Activated naive CD4-positive, alpha-beta T cell treated with anti-CD3 and anti-CD28 coated beads for 36 hours (primary cell): ENCODE measurements at places on chromosomes 2 and 18. TPM values are rescaled to one million over a fixed set of nuclear protein-coding genes. Genes with fewer than 3 reads are reported as not detected.

GRCh38 chr2:46328291-46328690, 31.1 kb downstream of the EPAS1 start:
- DNase-seq, result peak; percentile 17
- no peak overlapping the region for H3K4me3 ChIP-seq
- no peaks in the 10 kb centered on the region for H3K36me3 ChIP-seq
- no peak overlapping the region for H3K27ac ChIP-seq
- H3K4me1 ChIP-seq, result peaks cover 11% of the 10 kb centered on the region

GRCh38 chr2:182186132-182186735, 200.6 kb downstream of the PPP1R1C start:
- H3K27me3 ChIP-seq, result peaks cover 9% of the 10 kb centered on the region
- H3K4me3 ChIP-seq, result no peak overlapping the region
- no peak for DNase-seq

DNA sequence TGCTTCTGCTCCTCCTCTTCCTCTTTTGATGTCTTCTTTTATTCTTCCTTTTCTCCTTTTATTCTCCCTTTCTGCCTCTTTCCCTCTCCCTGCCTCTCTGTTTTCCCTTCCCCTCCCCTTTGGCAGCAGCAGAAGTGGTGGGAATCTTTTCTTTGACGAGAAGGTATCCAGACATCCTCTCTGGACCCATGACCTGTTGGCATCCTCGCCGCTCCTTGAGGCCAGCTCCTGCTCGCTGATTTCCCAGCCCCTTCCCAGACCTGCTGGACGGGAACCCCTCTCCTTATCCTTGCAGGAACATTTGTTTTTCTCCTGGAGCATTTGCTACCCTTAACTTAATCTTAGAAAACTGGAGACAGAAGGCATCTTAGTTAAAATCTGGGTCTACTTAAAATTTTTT, 130.5 kb downstream of the LPIN1 start:
- H3K27me3 ChIP-seq, result no peaks in the 10 kb centered on the region
- H3K4me3 ChIP-seq, result no peak overlapping the region
- no peak overlapping the region for H3K27ac ChIP-seq
- no peak for DNase-seq

DNA sequence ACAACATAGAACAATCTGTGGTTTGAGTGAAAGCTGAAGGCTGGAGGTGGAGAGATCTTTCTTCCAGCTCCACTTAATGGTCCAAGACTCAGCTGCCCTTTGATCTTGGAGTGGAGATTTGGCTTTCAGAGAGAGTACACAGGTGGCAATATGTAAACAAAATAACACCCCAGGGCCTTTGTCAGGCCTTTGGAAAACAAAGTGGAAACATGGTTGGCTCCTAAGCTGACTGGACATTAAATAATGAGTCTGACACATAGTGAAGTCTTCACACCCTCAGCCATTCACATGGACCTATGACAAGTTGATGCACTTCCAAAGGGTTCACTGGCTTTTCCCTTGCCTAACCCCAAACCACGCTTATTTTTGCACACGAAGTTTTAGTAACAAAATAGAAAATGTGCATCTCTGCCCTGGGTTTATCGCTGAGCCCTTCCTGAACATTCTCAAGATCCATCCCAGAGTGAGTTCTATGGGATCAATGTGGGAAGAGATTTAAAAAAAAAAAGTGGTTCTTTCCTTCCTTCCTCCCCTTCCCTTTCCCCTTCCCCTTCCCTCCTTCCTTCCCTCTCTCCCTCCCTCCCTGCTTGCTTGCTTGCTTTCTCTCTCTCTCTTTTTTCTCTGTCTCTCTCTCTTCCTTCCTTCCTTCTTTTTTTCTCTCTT, 201.3 kb upstream of the NT5C1B start:
- H3K27me3 ChIP-seq, result no peaks in the 10 kb centered on the region
- H3K27ac ChIP-seq, result no peak overlapping the region
- no peak for DNase-seq
- peaks cover 2% of the 10 kb centered on the region for H3K36me3 ChIP-seq
- H3K4me1 ChIP-seq, result no peaks in the 10 kb centered on the region

- no peak for DNase-seq
- no peaks in the 10 kb centered on the region for H3K4me1 ChIP-seq
- no peak overlapping the region for H3K27ac ChIP-seq
- no peak overlapping the region for H3K4me3 ChIP-seq
- no peaks in the 10 kb centered on the region for H3K27me3 ChIP-seq
- peaks cover 2% of the 10 kb centered on the region for H3K36me3 ChIP-seq
Observed at GRCh38 chr2:27461118-27461517, 18.9 kb downstream of the KRTCAP3 start.

DNA sequence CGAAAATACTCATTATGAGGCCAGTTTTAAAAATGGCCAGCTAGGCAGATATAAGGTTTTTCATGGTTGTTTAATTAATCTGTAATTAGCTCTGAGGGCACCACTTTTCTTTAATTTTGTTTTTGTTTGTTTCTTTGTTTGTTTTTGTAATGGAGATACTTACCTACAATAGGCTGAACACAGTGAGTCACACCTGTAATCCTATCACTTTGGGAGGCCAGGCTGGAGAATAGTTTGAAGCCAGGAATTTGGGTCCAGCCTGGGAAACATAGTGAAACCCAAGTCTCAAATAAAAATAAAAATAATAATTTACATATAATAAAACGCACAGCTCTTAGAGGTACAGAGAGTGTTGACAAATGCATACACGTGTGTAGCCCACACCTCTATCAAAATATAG, 56.8 kb upstream of the MSH2 start:
- H3K4me3 ChIP-seq, result no peak overlapping the region
- no peak for DNase-seq
- no peaks in the 10 kb centered on the region for H3K36me3 ChIP-seq
- no peak overlapping the region for H3K27ac ChIP-seq
- H3K4me1 ChIP-seq, result peaks cover 7% of the 10 kb centered on the region

- no peak overlapping the region for H3K4me3 ChIP-seq
- no peaks in the 10 kb centered on the region for H3K27me3 ChIP-seq
- H3K4me1 ChIP-seq, result no peaks in the 10 kb centered on the region
- H3K36me3 ChIP-seq, result no peaks in the 10 kb centered on the region
- no peak overlapping the region for H3K27ac ChIP-seq
- no peak for DNase-seq
Observed at GRCh38 chr2:64400733-64401528, 53.0 kb upstream of the LGALSL start.

DNA sequence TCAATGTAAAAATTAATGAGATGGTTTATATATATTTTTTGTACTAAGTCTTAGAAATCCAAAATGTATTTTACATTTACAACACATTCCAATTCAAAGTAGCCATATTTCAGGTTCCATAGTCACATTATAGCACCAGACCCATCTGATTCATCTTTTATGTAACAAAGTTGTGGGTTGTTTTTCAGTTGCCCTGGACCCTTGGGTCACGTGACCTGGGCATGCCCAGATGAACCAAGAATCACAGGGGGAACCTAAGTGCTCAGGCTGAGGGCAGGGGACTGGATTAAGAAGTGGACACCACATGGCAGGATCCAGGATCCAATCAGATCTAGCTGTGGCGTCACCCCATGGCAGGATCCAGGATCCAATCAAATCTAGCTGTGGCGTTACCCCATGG, 44.9 kb upstream of the NDUFV2 start:
- DNase-seq, result no peak
- no peaks in the 10 kb centered on the region for H3K36me3 ChIP-seq
- no peak overlapping the region for H3K4me3 ChIP-seq
- H3K27me3 ChIP-seq, result no peaks in the 10 kb centered on the region
- peaks cover 4% of the 10 kb centered on the region for H3K4me1 ChIP-seq
- H3K27ac ChIP-seq, result no peak overlapping the region

DNA sequence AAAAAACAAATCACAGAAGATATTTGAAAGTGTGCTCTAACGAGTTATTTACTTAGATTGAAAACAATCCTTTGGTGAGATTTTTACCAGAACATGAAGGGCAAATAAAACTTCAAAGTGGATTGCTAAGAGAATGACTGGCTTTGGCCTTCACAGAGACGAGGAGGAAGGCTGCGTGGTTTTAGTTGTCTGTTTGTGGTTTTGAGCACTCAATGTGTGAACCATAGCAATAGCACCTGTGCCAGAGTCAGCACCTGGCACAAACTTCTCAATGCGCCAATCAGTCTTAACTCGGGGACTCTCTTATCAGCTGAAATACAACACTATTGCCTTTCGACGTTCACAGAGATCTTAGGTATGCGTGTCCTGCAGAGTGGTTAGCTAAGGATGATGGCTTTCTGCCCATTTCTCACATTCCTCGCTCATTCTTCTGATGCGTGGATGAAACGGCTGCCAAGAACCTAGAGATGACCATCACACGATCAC, 70.0 kb downstream of the MBP start:
- H3K36me3 ChIP-seq, result peaks cover 50% of the 10 kb centered on the region
- H3K27ac ChIP-seq, result peak overlapping the region; percentile 98
- H3K4me3 ChIP-seq, result peak overlapping the region; percentile 11

DNA sequence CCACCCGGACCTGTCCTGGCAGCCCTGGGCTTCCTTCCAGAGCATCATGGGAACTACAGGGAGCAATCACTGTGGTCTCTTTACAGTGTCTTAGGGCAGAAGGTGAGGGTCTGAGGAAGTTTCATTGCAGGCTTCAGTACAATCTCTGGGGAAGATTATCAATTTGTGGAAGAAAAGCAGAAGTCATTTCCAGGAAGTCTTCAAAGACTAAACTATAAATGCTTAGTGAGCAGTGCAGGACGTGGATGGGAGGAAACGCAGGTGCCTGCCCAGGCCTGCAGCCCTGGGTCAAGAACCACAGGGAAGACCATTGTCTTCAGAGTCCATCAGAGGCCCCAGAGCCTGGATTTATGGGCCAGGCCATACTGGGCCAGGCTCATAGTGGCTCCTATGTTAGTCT, 54.3 kb downstream of the INO80C start:
- H3K27ac ChIP-seq, result no peak overlapping the region
- H3K4me1 ChIP-seq, result no peaks in the 10 kb centered on the region
- DNase-seq, result no peak

Gene RESP18
- not detected for total RNA-seq

Gene CFAP65
- not detected for total RNA-seq

Gene GNLY
- 2.6 TPM for total RNA-seq

Gene TWIST2
- not detected for total RNA-seq

Gene PLGLB2
- not detected for total RNA-seq

Gene ANXA4
- total RNA-seq, result 21.4 TPM

Gene NOSTRIN
- not detected for total RNA-seq

Gene LINC00305
- not detected for total RNA-seq

Gene TRIM43
- not detected for total RNA-seq
